ENCODE measurements at places on chromosomes 4 and X.

GRCh38 chr4:138341739-138342415 lies 99.7 kb upstream of the SLC7A11 start:
- DNase-seq, result no peak

- no peak for DNase-seq
Measured at GRCh38 chrX:68878977-68879645, 50.3 kb downstream of the EFNB1 start.

DNA sequence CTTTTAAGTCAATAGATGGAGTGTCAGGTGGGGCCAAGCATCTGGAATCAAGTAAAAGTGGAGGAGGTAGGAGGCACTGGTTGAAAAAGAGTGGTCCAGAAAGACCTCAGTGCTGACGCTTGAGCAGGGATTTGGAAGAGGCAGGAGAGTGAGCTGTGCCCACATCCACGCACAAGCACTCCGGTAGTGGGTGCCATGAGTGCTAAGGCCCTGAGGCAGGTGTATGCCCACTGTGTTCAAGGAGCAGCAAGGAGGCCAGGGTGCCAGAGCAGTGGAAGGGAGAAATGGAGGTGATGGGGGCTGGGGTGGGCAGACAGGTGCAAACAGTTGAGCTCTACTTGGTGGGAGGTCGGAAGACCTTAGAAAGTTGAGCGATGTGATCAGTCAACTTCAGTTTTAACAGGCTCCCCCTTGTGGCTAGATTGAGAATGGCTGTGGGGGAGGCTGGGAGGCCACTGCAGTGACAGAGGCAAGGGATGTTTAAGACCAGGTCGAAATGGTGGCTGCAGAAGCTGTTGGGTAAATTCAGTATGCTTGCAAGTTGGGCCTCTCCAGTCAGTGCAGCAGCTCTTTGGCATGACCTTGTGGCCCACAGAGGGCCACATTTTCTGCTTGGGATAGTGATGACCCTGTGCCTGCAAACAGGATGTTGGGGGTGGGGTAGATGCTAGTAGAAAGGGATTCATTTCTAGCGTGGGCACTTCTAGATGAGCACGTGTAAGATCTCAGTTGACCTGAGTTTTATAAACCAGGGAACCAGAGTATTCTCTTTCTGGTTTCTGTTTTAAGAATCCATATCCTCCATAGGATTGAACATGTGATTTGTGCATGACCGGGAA lies 12.7 kb downstream of the TKTL1 start:
- peak; percentile 66 for DNase-seq

- DNase-seq, result no peak
Measured at GRCh38 chr4:129561280-129561679, 465.3 kb downstream of the C4orf33 start.

GRCh38 chr4:133130171-133130570 lies 18.9 kb upstream of the PCDH10 start:
- DNase-seq, result no peak

DNA sequence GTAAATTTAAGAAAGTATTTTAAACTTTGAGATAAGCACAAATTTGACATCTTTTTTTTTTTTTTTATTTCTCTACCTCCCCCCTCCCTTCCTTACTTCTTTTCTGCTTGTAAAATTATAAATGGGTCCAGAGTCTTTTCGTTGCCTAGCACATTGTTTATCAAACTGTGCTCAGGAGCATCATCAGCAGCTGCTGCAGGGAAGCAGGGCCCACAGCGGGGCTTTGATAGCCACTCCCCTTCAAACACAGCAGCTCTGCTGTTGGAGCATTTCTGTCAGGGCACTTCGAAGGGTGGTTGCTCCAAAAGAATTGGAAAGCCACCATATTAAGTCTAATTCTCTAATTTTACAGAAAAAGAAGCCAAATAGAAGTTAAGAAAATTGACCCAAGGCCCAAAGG lies 588.3 kb downstream of the SPRY1 start:
- DNase-seq, result no peak

DNA sequence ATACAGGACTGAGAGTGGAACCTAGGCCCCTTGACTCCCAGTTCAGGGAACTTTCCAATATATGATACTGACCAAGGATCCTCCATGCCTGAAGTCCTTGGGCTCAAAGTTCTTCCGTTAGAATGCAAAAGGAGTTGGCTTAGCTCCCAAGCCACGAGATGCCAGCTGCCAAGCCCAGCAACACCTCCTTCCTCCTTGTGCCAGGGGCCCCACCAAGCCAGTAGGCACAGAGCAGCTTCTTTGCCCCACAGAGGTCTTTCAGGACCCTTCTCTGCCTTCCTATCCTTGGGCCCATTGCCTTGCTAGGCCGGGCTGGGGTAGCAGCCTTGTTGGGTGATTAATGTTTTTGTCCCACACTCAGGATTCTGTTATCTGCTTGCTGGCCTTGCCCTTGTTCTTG lies 105.6 kb downstream of the EFNB1 start:
- DNase-seq, result no peak

DNA sequence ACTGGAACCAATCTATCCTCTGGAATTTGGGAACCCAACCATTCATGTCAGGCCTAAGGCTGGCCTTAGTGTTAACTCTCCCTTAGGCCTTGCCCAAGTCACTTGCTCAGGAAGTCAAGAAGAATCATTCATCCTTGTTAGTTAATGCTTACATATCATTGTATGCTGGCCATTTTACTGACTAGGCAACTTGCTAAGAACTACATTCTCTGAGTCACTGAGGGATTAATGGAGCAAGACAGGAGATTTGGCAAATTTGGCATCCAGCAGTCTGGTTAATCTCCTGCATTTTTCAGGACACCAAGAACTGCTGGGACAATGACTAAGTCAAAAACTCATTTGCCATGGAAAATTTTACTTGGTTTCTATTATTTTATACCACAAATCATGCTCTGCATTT lies 115.8 kb upstream of the DDIT4L start:
- no peak for DNase-seq

- no peak for DNase-seq
Measured at GRCh38 chrX:4094926-4095325, 381.5 kb upstream of the PRKX start.

- DNase-seq, result no peak
Measured at GRCh38 chr4:70667740-70668535, 1.6 kb upstream of the JCHAIN start.

DNA sequence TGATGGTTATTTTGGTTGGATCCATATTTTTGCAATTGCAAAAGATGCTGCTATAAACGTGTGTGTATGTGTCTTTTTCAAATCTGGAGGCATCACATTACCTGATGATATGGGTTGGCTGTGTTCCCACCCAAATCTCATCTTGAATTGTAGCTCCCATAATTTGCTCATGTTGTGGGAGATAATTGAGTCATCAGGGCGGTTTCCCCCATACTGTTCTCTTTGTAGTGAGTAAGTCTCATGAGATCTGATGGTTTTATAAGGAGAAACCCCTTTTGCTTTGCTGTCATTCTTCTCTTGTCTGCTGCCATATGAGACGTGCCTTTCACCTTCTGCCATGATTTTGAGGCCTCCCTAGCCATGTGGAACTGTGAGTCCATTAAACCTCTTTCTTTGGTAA lies 33.4 kb downstream of the APOOL start:
- no peak for DNase-seq

- no peak for DNase-seq
Measured at GRCh38 chr4:113223001-113223400, 173.5 kb downstream of the ANK2 start.

DNA sequence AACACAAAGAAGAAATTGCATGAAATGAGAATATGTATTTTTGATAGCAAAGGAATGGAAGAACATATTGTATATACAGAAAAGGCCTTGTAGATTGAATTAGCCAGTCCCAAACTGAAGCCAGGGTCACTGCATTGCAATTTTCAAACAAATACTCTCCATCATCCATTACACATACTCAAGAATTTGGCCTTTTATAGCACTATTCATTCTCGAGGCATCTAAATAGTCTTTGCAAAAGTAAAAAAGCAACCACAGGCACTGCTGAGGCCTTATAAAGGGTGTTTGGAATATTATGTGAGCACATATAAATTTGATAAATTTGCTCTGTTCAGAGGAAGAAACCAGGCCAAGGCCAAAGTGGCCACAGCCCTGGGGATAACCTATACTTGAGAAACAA lies 123.0 kb downstream of the ZNF827 start:
- DNase-seq, result no peak

GRCh38 chrX:7654316-7654715 lies 188.7 kb upstream of the VCX start:
- DNase-seq, result no peak

DNA sequence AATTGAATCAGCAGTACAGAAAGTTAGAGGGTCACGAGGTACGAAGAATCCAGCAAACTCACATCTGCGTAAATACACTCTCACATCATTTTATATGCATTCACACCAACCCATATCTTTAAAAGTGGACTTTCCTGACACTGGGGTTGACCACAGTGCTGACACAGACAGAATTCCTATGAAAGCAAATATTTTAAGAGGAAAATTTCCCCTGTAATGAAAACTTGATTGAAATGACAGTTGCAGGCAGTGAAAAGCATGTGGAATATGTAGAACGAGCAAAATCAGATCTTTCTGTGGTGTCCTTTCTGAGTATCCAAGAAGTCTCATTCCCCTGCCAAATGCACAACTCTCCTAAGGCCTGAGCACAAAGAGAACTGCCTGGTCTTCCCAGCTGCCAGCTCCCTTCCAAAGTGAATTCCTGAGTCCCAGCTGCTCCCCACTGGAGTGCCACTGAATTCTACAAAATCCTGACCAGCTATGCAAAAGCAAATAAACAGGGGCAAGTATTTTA lies 50.5 kb upstream of the FAM9C start:
- DNase-seq, result no peak

DNA sequence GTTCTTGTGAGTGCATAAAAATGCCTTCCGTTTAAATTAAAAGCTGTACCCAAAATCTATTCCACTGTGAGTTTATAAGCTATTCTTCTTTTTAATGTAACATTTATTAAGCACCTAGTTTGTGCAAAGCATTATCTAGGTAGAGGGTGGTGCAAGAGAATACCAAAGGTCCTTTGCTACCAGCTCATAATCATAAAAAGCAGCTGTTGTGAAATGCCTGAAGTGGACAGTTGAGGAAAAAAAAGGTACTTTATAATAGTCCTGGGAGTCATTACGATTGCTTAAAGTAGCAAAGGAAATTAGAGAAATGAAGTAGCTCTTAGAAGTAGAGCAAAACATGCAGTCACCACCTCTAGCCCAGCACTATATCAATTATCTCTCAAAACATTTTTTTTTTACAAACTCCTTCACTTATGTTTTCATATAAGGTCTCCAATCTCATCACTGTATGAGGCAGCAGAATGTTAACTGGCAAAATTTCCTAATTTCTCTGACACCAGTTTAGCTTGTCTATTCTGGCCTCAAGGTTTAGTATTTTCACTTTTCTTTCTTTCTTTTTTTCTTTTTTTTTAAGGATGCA lies 2.1 kb downstream of the MBNL3 start:
- DNase-seq, result no peak

DNA sequence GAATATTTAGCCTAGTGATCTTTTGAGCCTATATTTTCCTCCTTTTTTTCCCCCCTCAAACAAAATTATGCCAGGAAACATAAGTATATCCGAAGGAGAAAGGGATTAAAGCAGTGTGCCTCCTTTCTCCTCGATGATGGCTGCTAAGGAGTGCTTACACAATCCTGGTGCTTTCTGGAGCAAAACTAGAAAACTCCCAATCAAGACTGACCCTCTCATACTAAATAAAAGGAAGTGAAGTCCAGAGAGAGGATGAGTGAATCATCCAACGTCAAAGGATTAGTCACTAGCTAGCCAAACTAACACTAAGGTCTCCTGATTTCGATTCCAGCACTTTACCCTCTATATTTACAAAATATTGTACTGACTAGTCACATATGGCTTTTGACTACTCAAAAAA lies 146.8 kb downstream of the PPP3CA start:
- no peak for DNase-seq

DNA sequence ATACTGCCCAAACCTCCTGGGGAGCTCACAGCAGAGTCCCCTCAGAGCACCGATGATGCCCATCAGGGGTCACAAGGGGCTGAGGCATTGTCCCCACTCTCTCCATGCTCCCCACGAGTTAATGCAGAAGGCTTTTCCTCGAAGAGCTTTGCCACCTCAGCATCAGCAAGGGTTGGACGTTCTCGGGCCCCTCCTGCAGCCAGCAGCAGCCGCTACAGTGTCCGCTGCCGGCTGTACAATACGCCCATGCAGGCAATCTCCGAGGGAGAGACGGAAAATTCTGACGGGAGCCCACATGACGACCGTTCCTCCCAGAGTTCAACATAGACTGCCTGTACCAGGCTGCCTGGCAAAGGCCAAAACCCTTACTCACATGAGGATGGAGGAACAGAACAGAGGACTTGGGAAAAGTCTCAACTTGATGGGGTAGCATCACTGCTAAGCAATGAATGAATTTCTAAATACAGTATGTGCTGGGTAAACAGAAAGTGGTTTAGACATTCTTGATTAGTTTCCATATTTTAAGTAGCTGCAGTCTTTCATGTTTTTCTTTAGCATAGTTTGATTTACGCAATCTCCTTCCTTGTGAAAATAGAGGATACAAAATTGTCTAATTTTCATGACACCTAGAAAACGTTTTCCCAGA lies 5.0 kb upstream of the SCML1 start:
- DNase-seq, result no peak

DNA sequence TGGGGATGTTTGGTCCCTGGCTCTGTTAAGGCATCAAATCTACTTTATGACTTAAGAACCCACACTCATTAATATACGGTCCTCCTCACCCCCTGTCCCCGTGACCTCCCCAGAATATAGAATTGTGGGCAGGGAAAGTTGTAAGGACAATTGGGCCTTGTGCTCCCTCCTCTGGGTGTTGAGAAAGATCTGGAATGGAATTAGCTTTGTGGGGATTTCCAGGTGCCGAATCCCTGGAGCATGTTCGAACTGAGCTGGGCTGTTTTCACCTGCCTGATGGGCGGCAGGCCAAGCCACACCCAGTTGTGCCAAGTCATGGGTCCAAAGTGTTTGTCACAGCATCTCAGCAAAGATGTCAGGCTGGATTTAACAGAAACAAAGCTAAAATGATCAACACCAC lies 349.3 kb upstream of the KLF3 start:
- DNase-seq, result no peak

DNA sequence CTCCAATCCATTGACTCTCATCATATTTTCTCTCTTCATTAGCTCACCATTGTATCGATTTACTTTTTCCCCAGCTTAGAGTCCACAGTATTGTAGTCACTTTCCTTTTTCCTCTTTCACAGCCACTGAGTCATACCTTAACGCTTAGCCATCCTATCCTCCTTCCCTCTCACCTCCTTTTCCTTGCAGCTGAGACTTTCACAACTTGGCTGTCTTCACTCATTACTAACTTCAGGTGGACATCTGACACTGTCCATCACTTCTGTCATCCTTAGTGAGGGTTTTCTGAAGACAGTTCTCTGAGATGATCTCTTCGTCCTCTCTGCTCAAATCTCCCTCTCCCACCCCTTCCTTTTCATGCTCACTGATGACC lies 70.5 kb upstream of the ESX1 start:
- no peak for DNase-seq

GRCh38 chrX:154325541-154325940 lies 29.9 kb downstream of the TKTL1 start:
- DNase-seq, result no peak

All from stimulated activated CD8-positive, alpha-beta memory T cell treated with anti-CD3 and anti-CD28 coated beads, Interleukin-7, amount 100 ng/mL, for 1 hour (primary cell).